ENCODE measurements at places on chromosomes 7 and 10.

GRCh38 chr10:7435674-7436073 is 24.8 kb upstream of the SFMBT2 start:
- DNase-seq: no peak

DNA sequence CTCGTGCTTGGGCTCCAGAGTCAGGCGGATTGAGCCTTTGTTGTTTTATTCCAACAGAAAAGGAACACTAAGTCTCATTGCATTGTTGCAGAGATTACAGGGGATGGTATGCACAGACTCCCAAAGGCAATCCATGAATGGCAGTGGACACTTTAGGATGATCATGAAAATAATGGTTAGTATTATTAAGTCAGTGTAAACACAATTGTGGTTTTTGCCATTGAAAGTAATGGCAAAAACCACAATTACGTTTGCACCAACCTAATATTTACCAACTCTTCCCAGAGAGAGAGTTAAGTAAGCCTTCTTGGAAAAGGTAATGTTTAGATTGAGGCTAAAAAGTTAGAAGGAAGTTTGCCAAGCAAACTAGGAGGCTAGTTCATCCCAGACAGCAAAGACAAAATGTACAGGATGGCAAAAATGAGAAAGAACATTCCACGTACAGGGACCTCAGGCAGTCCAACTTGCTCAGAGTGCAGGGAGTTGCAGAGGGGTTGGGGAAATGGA is 72.9 kb upstream of the AMPH start:
- DNase-seq: no peak

GRCh38 chr7:130362251-130362816 is 17.7 kb downstream of the CPA5 start:
- DNase-seq: no peak

DNA sequence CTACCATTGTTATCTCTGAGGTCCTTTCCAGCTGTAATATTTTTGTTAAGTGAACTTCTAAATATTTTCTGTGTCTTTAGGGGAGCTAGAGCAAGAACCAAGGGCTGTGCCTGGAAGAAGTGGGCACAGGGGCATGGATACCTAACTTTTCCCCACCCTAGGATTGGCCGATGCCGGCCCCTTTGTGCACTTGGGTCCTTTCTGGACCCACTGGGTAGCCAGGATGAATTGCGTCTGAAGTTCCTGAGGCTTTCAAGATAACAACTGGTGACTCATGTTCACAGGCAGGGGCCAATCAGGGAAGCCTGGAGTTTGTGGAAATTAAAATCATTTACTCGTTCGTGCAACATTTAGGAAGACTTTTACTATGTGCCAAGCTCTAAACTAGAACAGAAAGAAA is 758 bp downstream of the DPCD start:
- DNase-seq: no peak

DNA sequence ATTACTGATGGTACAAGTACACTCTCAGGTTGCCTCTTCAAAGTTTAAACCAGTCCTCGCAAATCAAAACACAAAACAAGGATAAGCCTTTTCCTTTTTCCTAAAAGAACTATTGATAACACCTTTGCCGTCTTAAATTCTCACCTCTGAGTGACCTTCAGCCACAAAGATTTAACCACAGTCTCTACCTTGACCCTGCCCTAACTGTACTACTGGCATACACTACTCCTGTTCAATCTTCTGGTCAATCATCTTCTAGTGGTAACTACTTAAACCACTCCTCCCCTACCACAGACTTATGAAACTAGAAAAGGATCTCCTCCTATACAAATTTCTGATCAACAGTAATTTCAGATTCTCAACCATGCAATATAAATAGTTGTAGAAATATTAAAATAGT is 15.1 kb downstream of the UPF2 start:
- no peak for DNase-seq

DNA sequence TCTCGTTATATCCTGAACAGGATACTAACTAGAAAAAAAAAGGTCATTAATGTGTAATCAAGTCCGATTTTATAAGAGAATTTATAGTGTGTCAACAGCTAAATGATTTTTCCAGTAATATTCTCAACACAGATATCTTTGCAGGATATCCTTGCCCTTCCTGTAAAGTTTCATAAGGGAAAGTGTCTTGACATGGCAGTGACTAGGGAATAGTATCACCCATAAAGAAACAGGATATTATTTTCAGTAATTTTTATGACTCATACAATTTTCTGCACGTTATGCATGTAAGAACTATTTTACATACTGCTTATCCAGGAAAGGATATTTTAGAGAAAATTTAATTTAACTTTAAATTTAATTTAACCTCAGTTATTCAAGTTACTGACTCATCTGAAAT is 19.5 kb upstream of the PNLIP start:
- no peak for DNase-seq

GRCh38 chr10:114957122-114957521 is 19.1 kb downstream of the TRUB1 start:
- DNase-seq: no peak

GRCh38 chr7:620056-620455 is 100.4 kb upstream of the PDGFA start:
- no peak for DNase-seq

- no peak for DNase-seq
These were observed 11.4 kb upstream of the LRRC61 start for GRCh38 chr7:150311711-150312110.

DNA sequence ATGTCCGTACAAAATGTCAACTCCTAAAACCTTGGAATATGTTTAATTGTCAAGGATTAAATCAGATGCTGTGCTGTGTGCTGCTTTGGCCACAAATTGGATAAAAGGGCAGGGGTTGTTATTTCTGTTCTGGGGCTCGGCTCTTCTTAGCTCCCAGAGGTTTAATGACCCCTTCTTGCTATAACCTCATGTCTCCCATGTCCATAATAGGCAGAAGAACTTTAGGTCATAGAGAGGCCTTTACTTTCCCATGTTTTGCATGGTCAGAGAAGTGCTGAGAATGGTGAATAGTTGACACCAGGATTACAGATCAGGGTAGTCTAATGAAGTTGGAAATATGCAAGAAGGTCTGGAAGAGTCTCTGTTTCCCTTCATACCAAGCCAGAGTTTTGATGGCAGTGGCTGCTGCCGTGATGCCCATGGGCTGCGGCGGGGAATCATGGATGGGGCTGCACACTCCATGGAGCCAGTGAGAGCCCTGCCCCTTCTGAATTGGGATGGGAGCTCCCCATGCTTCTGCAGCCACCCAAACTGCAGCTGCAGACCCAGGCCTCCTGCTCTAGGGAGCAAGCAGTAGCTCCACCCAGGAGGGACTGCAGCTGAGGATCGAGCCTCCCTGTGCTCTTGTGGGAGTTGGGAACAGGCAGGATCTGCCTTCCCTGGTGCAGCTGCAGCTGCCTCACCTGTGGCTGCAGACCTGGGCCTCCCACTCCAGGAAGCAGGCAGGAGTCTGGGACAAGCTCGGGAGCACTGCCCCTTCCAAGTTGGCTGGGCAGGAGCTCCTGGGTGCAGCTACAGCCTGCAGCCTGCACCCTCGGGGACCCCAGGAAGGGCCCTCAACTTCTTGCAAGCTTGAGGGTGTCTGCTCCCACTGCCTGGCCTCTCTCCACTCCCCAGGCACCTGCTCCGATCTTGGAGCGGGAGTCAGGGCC is 23.1 kb upstream of the STEAP4 start:
- no peak for DNase-seq

DNA sequence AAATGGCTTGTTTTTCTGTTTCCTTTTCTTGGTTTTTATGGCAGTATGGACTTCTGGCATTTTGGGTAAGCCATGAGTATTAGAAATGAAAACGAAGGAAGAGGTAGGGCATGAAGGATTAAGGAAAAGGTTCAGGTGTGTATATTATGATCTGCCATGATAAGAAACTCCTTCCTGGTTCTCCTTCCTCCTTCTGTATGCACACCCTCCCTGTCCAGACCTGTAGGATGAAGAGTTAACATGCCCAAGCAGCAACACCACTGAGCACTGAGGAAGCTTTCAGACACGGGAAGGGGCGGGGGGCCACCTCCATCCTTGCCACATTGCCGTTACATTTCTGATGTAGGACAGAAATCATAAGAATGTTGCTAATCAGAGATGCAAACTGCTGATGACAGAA is 361.0 kb upstream of the ZMIZ1 start:
- no peak for DNase-seq

- no peak for DNase-seq
These were observed 157.5 kb downstream of the MGMT start for GRCh38 chr10:129624526-129624925.

GRCh38 chr10:63421591-63421990 is 44.2 kb downstream of the JMJD1C start:
- DNase-seq: no peak

All from stimulated activated naive CD4-positive, alpha-beta T cell treated with Interleukin-2 at 50 U/mL for 16 hours (primary cell).